Activated B cell treated with CpG ODN at 0.5 μM for 24 hours (primary cell): ENCODE measurements at places on chromosomes 5 and 9. TPM values are rescaled to one million over a fixed set of nuclear protein-coding genes. Genes with fewer than 3 reads are reported as not detected.

DNA sequence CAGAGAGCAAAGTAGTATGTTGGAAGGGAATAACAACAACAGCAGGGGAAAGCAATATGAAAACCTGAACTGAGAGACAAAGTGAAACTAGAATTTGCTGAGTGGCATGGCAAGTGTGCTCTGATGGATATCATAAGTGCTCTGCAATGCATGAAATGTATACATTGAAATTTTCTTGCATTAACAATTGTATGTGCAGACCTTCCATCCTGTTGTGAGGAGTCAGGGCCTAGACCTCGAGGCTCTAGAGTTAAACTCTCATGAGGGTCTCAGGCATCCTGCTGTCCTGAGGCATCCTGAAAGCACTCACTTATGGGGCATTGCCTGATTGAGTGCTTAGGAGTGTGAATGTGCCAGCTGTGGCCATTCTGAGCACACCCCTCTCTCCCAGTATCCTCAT lies 1.1 kb downstream of the ECM2 start:
- peaks cover 11% of the 10 kb centered on the region for H3K4me1 ChIP-seq
- H3K27me3 ChIP-seq = no peaks in the 10 kb centered on the region
- no peaks in the 10 kb centered on the region for H3K36me3 ChIP-seq
- DNase-seq = no peak

- no peaks in the 10 kb centered on the region for H3K4me1 ChIP-seq
- no peaks in the 10 kb centered on the region for H3K27me3 ChIP-seq
- no peak for DNase-seq
- H3K27ac ChIP-seq = no peak overlapping the region
- no peak overlapping the region for H3K4me3 ChIP-seq
- H3K36me3 ChIP-seq = no peaks in the 10 kb centered on the region
Measured at GRCh38 chr9:24986331-24986730, 440.6 kb upstream of the IZUMO3 start.

DNA sequence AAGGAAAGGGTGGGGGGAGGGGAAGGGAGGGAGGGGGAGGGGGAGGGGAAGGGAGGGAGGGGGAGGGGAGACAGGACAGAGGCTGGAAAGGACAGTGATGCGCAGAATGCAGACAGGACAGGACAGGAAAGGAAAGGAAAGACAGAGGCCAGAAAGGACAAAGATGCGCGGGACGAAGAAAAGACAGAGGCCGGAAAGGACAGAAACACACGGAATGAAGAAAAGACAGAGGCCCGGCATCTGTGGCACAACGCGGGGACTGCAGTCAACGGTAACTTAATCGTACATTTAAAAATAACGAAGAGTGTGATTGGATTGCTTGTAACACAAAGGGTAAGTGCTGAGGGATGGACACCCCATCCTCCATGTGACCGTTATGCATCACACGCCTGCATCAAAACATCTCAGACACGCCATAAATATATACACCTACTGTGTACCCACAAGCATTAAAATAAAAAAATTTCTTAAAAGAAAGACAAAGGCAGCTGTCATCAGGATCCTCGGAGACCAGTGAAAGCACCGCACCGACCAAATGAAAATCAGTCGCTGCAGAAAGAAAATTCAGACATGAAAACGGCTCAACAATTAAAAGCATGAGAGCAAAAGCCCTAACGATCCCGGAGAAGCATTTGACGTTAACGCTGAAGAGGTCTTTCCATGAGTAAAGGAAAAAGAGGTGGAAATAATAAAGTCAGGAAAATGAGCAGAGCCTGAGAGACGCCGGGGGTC lies 52.9 kb upstream of the EXOC3 start:
- no peak for DNase-seq
- peaks cover 5% of the 10 kb centered on the region for H3K36me3 ChIP-seq
- H3K4me1 ChIP-seq = peaks cover 11% of the 10 kb centered on the region
- no peak overlapping the region for H3K4me3 ChIP-seq
- H3K27me3 ChIP-seq = peaks cover 19% of the 10 kb centered on the region
- H3K27ac ChIP-seq = no peak overlapping the region

GRCh38 chr5:170482511-170482910 lies 21.3 kb upstream of the KCNIP1 start:
- DNase-seq = no peak
- H3K36me3 ChIP-seq = no peaks in the 10 kb centered on the region
- H3K27me3 ChIP-seq = peaks cover 4% of the 10 kb centered on the region
- no peaks in the 10 kb centered on the region for H3K4me1 ChIP-seq
- H3K4me3 ChIP-seq = no peak overlapping the region

GRCh38 chr9:121675969-121676822 lies 24.8 kb downstream of the DAB2IP start:
- no peak overlapping the region for H3K27ac ChIP-seq
- no peak for DNase-seq
- H3K27me3 ChIP-seq = peaks cover 6% of the 10 kb centered on the region
- H3K4me1 ChIP-seq = no peaks in the 10 kb centered on the region
- H3K4me3 ChIP-seq = no peak overlapping the region

GRCh38 chr5:95365302-95366095 lies 25.7 kb upstream of the FAM81B start:
- no peak overlapping the region for H3K4me3 ChIP-seq
- H3K27me3 ChIP-seq = peaks cover 10% of the 10 kb centered on the region
- no peaks in the 10 kb centered on the region for H3K36me3 ChIP-seq
- no peak overlapping the region for H3K27ac ChIP-seq
- no peaks in the 10 kb centered on the region for H3K4me1 ChIP-seq

DNA sequence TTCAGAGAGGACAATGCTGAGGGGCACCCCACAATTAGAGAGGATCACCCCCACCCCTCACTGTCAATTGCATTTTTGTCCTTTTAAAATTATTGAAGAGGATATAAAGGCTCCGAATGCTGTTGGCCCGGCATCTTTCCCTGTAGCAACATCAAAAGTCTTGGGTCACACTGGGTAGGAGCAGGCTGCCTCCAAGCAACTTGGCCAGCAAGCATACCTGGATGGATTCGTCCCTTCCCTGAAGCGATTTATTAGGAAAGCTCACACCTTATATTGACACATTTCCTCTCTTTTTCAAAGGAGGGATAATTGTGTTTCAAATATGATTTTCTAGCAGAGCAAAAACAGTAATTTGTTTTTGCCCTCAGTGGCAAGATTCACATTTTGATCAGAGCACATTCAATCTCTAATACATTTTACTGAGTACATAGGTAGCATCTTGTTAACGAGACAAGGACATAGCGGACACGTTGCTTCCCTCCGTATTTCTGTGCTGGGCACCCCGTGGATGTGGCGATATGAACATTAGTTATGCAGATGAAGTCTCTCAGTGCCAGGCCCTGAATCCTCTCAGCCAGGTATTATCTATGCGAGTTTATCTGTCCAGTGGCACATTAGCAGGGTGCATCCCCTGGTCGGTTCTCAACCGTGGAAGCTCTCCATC lies 321.5 kb downstream of the NTRK2 start:
- H3K36me3 ChIP-seq = no peaks in the 10 kb centered on the region
- H3K27ac ChIP-seq = no peak overlapping the region
- H3K4me1 ChIP-seq = no peaks in the 10 kb centered on the region
- H3K27me3 ChIP-seq = no peaks in the 10 kb centered on the region
- DNase-seq = no peak

- H3K27me3 ChIP-seq = no peaks in the 10 kb centered on the region
- no peak overlapping the region for H3K4me3 ChIP-seq
- no peak for DNase-seq
- H3K4me1 ChIP-seq = peaks cover 17% of the 10 kb centered on the region
Measured at GRCh38 chr5:144141585-144141984, 28.9 kb downstream of the YIPF5 start.

DNA sequence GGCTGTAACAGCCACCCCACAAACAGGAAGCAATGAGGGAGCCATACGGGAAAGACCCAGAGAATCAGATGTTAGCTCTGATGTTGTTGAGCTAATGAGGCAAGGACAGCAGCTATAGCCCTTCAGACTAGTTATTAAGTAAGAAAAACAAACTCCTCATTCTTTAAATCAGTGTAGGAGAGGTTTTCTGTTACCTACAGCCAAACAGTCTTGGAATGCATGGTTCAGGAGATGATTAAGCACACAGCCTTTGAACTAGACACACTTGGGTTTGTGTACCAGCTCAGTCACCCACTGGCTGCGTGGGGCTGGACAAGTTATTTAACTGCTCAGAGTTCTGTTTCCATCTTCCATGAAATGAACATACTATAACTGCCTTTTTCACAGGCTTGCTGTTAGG lies 68.1 kb downstream of the SPOCK1 start:
- no peaks in the 10 kb centered on the region for H3K4me1 ChIP-seq
- no peak overlapping the region for H3K27ac ChIP-seq
- no peak overlapping the region for H3K4me3 ChIP-seq
- DNase-seq = no peak
- H3K36me3 ChIP-seq = no peaks in the 10 kb centered on the region

GRCh38 chr5:127409246-127409917 lies 108.1 kb upstream of the PRRC1 start:
- DNase-seq = no peak
- no peaks in the 10 kb centered on the region for H3K4me1 ChIP-seq
- no peak overlapping the region for H3K27ac ChIP-seq
- H3K27me3 ChIP-seq = no peaks in the 10 kb centered on the region
- no peaks in the 10 kb centered on the region for H3K36me3 ChIP-seq
- no peak overlapping the region for H3K4me3 ChIP-seq

DNA sequence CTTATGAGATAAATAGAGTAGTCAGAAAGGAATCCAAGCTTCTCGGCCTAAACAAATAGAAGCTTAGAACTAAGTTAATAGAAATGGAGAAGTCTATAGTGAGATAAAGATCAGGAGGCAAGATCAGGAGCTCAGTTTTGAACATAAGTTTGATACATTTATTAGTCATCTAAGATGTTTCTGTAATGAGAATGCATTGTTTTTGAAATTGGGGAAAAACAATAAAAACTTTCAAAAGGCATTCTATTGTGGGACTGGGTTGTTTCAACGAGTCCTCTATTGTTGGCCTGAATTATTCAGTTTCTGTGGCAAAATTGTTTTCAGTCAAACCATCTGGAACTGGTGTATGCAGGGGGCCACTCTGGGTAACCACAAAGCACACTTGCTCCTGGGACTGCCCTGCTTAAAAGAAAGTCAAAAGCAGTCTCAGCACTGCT lies 181.0 kb upstream of the CLINT1 start:
- no peak overlapping the region for H3K4me3 ChIP-seq
- H3K27me3 ChIP-seq = peaks cover 2% of the 10 kb centered on the region
- H3K4me1 ChIP-seq = no peaks in the 10 kb centered on the region
- DNase-seq = no peak
- peaks cover 2% of the 10 kb centered on the region for H3K36me3 ChIP-seq
- H3K27ac ChIP-seq = no peak overlapping the region

GRCh38 chr5:109141222-109142200 lies 268.3 kb downstream of the PJA2 start:
- no peak overlapping the region for H3K4me3 ChIP-seq
- H3K4me1 ChIP-seq = peaks cover 10% of the 10 kb centered on the region

DNA sequence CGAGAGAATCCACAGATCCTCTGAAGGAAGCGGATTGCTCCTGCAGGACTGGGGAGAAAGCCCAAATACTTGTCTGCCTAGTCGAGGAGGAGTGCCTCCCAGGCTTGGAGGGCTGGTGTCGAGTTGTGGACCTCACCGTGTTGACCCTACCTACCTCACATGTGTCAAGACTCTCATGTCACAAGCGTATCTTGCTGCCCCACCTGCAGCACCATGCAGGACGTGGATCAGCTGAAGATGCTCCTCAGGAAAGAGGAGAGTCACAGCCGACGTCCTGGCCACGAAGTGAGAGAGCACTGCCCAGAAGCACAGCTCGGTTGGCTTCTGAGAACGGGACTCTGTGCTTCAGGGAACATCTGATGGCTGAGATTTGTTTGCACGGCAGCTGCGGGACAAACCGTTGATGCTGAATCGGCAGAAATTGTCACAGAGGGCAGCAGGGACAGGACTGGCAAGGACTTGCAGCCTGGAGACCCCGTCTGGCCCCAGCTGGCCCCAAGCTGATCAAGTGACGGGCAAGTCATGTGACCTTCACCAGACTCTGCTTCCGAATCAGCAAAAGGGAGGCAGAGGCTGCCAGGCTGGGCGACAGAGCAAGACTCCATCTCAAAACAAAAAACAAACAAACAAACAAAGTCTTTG lies 119.1 kb upstream of the ITGA1 start:
- H3K4me1 ChIP-seq = no peaks in the 10 kb centered on the region
- H3K4me3 ChIP-seq = no peak overlapping the region
- no peaks in the 10 kb centered on the region for H3K36me3 ChIP-seq
- no peak for DNase-seq

The PCDHB2 gene
- not detected in 2 replicates for total RNA-seq

DNA sequence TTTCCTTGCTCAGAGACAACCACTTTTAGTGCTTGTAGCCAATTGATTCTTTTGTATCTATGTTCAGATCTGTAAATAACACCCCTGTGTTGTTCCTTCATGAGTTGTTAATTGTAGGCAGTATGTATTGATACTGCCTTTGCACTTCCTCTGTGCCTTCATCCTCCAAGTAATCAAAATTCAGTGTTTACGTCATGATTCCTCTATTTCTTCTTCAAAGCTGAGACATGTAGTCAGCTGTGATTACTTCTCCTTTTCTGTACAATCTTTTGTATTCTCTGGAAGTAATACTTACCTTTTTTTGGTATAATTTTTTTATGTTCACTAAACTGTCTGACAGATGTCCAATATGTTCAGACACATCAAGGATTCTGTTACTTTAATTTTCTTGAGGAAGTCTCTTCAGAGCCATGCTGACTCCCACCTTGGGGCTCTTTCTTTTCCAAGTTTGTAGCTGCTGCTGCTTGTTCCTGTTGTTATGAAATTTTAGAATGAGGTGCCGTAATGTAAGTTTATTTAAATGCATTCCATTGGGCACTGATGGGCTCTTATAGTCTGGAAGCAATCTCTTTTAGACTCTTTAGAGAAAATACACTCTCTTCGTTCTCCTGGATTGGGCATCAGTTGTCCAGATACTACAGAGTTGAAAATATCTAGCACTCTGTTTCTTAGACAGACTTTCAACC lies 30.5 kb upstream of the LRRC70 start:
- no peaks in the 10 kb centered on the region for H3K27me3 ChIP-seq
- no peak overlapping the region for H3K4me3 ChIP-seq
- H3K4me1 ChIP-seq = peaks cover 10% of the 10 kb centered on the region

- H3K27ac ChIP-seq = peak overlapping the region; percentile 84
- DNase-seq = no peak
- H3K4me1 ChIP-seq = peaks cover 91% of the 10 kb centered on the region
- H3K27me3 ChIP-seq = no peaks in the 10 kb centered on the region
- peak overlapping the region; percentile 33 for H3K4me3 ChIP-seq
- peaks cover 28% of the 10 kb centered on the region for H3K36me3 ChIP-seq
Measured at GRCh38 chr9:33151007-33151557, 16.1 kb downstream of the B4GALT1 start.

- H3K36me3 ChIP-seq = peaks cover 41% of the 10 kb centered on the region
- peaks cover 2% of the 10 kb centered on the region for H3K27me3 ChIP-seq
- H3K27ac ChIP-seq = peak overlapping the region; percentile 98
- H3K4me3 ChIP-seq = peak overlapping the region; percentile 98
- no peak for DNase-seq
Measured at GRCh38 chr5:75716715-75717081, 539 bp downstream of the POC5 start.

DNA sequence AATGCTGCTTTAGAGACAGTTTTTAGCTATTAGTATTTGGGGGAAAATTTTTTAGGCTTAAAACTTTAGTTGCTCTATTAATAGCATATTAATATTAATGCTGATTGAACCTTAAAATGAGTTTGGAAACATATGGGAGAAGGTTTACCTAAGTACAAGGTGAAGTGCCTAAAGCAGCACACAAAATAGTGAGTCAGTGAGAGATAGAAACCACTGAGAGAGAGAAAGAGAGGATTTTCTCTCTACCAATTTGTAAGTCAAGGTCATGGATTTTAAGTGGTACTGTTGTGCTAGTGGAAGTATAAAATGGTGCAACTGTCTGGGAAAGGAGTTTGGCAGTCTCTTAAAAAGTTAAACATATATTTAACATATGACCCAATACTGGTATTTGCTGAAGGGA lies 64.9 kb downstream of the MARCHF3 start:
- H3K4me1 ChIP-seq = peaks cover 69% of the 10 kb centered on the region
- DNase-seq = no peak
- H3K27ac ChIP-seq = peak overlapping the region; percentile 42
